Activated T-cell treated with anti-CD3 and anti-CD28 coated beads for 4 hours (primary cell): ENCODE measurements at places on chromosomes 13 and 19.

DNA sequence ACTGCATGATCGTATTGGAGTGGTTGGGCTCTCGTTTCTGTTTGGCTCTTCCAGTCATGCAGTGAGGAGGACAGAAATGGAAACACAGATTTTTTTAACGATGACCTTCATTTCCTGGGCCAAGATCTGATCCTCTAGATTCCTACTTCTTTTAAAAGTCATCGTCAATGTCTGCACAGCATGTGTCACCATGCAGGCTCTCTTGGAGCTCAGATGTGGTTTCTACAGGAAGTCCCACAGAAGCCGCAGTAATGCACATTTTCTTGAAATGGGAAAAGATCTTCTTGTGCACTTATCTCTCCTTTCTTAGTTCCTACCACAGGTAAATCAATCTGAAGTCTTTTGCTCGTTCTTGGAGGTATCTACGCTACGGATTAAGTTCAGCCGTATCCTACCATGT, 626.9 kb downstream of the EFNB2 start:
- no peak for DNase-seq

DNA sequence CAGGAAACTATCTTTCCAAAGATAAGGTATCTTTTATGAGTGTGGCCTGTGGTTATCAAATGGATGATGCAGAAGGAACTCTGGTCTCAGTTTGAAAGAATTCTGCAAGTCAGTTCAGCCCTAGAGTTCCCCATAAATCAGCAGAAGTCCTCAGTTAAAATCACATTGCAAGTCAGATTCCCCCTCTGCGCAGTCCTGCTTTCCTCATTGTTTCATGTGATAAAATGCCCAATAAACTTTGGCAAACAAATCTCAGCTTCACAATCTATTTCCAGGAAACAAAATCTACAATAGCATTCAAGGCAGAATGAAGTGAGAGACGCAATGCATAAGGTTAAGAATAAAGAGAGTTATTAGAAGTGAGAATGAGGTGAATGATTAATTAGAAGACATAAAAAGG, 216.3 kb upstream of the KLHL1 start:
- no peak for DNase-seq

DNA sequence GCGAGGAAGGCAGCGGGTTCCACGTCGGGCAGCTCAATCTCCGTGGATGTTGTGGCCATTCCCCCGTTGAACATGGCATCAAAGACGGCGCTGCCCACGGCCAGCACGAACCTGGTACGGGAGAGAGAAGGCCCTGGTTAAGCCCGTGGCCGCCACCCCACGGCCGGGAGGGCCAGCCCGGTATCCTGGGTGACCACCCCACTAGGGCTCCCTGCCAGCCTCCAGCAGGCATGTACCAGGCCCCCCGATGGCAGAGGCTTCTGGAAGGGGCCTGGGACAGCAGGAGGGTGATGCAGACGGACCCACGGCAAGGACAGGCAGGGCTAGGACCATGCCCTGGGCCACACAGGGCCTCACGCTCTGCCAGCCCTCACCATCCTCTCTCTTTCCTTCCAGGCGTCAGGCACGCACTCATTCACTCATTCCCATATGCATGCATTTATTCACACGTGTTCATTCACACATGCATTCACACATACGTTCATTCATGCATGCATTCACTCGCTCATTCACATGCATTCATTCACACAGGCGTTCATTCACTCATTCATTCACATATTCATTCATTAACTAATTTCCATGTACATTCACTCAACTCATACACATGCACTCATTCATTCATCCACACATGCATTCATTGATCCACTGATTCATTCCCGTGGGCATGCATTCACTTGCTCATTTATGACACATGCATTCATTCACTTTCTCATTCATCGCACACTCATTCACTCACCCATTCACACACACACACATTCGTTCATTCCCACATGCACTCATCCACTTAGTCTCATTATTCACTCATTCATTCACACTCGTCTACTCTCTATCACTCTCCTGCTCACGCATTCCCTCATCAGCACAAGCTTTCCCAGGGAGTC, 17.9 kb downstream of the BTBD2 start:
- DNase-seq: no peak

DNA sequence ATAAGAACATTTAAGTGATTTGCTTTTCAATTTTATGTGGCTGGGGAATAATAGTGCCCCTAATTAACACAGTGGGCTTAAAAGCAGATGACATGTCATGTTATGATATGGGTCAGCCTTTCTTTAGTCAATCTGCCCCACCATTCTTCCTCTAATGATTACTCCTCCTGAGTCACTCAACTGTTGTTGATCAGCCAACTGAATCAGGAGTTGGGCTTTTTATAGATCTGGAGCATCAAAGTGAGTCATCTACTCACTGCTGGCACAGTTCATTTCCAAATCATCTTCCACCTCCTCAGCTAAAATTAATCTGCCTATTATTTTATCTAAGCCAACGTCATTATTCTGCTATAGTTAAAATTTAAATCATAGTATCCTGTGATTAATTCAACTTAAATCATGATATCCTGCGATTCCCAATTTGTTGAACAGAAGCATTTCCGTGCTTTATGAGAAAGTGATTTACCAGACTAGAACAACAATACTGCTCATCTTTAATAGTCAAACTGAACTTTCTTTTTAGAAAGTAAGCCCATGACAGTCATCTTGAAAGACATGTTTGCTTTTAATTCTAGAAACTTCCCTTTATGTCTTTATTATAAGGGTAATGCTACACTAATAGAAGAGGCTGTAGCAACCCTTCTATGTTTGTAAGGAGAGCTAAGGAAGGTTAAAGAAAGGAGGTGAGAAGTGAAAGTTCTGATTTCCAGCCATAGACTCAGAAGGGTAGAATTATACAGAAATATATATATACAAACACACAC, 551.4 kb downstream of the TBC1D4 start:
- no peak for DNase-seq
